ENCODE measurements at places on chromosomes 4 and X. TPM values are rescaled to one million over a fixed set of nuclear protein-coding genes. Genes with fewer than 3 reads are reported as not detected.

TEX13D gene
- not detected for total RNA-seq

KIAA1210 gene
- total RNA-seq: not detected

FGFBP2 gene
- total RNA-seq: not detected

TMEM271 gene
- total RNA-seq: not detected

CCDC158 gene
- total RNA-seq: not detected

All from epithelial cell of alveolus of lung (primary cell).